Left lung (tissue), 14 donors: ENCODE measurements at places on chromosomes 6 and 20. TPM values are rescaled to one million over a fixed set of nuclear protein-coding genes. Genes with fewer than 3 reads are reported as not detected.
A peak's percentile ranks its signal among the peaks of the same experiment; 100 is the strongest.

Gene OR2J3
- polyA plus RNA-seq = not detected

Gene TCP11
- polyA plus RNA-seq = 0.69 TPM

Gene EYA2
- polyA plus RNA-seq = 1.1 TPM

Gene GRIK2
- 0.66 TPM for polyA plus RNA-seq

Gene TRAPPC3L
- 0.53 TPM for polyA plus RNA-seq

Gene INSM1
- polyA plus RNA-seq = 1.2 TPM

Gene TAF8
- polyA plus RNA-seq = 28.1 TPM

Gene BEND6
- polyA plus RNA-seq = 1.1 TPM

GRCh38 chr6:20877008-20877937 lies 343.0 kb downstream of the CDKAL1 start:
- no peak for DNase-seq
- no peaks in the 10 kb centered on the region for H3K36me3 ChIP-seq
- no peaks in the 10 kb centered on the region for H3K27me3 ChIP-seq
- H3K4me3 ChIP-seq = no peak overlapping the region
- H3K4me1 ChIP-seq = peaks cover 6% of the 10 kb centered on the region

DNA sequence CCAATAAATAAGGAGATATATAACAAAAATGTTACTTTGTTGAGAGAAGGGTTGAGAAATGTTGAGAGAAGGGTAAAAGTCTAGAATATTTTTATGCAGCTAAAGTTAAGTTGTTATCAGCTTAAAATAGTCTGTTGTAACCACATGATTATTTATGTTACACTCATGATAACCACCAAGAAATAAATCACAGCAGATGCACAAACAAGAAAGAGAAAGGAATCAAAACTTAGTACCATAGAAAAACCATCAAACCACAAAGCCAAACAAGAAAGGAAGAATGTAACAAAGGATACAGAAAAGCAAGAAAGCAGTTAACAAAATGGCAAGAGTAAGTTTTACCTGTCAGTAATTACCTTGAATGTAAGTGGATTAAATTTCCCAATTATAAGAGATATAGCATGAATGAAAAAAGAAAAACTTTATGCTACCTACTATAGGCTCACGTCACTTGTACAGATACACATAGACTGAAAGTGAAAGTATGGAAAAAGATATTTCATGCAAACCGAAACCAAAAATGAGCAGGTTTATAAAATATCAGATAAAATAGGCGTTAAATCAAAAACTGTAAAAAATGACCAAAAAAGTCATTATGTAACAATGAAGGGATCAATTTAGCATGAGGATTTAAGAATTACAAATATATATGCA lies 93.6 kb downstream of the STXBP5 start:
- H3K27me3 ChIP-seq = no peaks in the 10 kb centered on the region
- no peaks in the 10 kb centered on the region for H3K4me1 ChIP-seq
- no peak overlapping the region for H3K4me3 ChIP-seq
- no peak for DNase-seq

GRCh38 chr6:51266604-51267003 lies 447.9 kb downstream of the TFAP2B start:
- no peak overlapping the region for H3K4me3 ChIP-seq
- H3K27ac ChIP-seq = no peak overlapping the region
- no peaks in the 10 kb centered on the region for H3K27me3 ChIP-seq
- no peak for DNase-seq
- no peaks in the 10 kb centered on the region for H3K4me1 ChIP-seq

DNA sequence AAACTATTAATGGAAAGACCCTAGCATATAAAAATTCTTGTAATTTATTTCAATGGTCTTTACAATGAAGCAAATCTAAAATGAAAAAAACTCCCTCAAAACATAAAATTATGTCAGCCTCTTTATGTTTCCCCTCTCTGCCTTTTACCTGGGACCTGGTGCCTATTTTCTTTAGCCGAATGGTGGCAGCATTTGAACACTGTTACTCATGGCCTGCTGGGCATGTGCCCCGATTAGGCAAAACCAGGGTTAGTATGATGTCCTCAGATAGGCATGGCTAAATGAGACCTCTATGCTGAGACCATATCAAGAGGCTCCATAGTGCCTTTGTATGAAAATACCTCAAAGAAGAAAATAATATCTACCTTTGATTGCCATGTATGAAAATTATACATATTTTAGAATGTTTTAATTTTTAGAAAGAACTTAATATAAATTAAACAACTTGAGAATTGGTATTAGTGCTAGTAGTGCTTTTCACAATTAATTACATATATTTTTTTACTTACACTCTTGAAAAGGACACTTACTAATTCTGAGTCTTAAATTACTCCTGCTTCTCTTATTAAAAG lies 22.5 kb upstream of the C6orf58 start:
- no peaks in the 10 kb centered on the region for H3K36me3 ChIP-seq
- no peak for DNase-seq
- H3K27me3 ChIP-seq = no peaks in the 10 kb centered on the region
- no peak overlapping the region for H3K27ac ChIP-seq
- no peak overlapping the region for H3K4me3 ChIP-seq
- H3K4me1 ChIP-seq = no peaks in the 10 kb centered on the region

- peaks cover 18% of the 10 kb centered on the region for H3K4me1 ChIP-seq
- DNase-seq = no peak
- no peaks in the 10 kb centered on the region for H3K36me3 ChIP-seq
- H3K27me3 ChIP-seq = no peaks in the 10 kb centered on the region
Observed at GRCh38 chr6:132819405-132820161, 5.2 kb downstream of the RPS12 start.

DNA sequence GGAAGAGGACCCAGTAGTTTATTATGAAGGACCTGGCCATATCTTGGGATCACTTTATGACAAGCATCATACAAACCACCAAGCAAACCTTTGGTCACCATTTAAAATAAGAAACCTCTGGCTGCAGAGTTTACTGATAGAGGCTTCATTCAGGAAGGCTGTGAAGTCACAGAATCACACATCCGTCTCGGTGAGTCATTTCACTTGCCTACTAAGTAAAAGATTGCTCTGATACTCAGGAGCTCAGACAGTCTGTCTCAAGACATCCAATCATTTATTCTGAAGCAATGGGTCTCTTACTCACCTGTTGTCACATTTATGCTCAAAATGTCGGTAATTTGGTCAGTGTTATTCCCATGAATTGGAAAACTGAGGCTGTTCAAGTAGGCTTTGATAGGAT lies 33.7 kb downstream of the ADGRF5 start:
- H3K27ac ChIP-seq = no peak overlapping the region
- H3K4me1 ChIP-seq = no peaks in the 10 kb centered on the region
- H3K36me3 ChIP-seq = peaks cover 3% of the 10 kb centered on the region
- H3K4me3 ChIP-seq = no peak overlapping the region
- no peak for DNase-seq

GRCh38 chr6:130908188-130908587 lies 81.0 kb downstream of the SMLR1 start:
- no peaks in the 10 kb centered on the region for H3K4me1 ChIP-seq
- DNase-seq = no peak
- no peaks in the 10 kb centered on the region for H3K36me3 ChIP-seq
- H3K27ac ChIP-seq = no peak overlapping the region

DNA sequence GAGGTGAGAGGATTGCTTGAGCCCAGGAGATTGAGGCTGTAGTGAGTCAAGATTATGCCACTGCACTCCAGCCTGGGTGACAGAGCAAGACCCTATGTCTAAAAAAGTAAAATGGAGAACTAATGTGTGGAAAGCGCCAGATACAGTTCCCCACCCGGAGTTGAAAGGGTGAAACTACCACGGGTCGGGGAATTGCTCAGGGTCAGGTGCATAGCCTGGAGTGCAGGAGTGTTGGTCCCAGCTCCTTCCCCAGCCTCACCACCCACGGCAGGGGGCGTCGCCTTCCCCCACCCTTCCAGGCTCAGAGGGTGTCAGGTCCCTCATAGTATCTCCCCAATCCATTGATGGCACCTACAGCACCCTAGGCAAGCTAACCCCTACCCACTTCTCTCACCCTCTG lies 26.1 kb downstream of the C20orf203 start:
- no peak overlapping the region for H3K27ac ChIP-seq
- no peaks in the 10 kb centered on the region for H3K36me3 ChIP-seq
- peaks cover 17% of the 10 kb centered on the region for H3K4me1 ChIP-seq
- DNase-seq = no peak
- no peaks in the 10 kb centered on the region for H3K27me3 ChIP-seq
- no peak overlapping the region for H3K4me3 ChIP-seq

- no peak overlapping the region for H3K27ac ChIP-seq
- peaks cover 6% of the 10 kb centered on the region for H3K4me1 ChIP-seq
- peak overlapping the region; percentile 33 for H3K4me3 ChIP-seq
- DNase-seq = peak; percentile 49
- H3K36me3 ChIP-seq = no peaks in the 10 kb centered on the region
Observed at GRCh38 chr20:17227669-17228623, 1.1 kb downstream of the PCSK2 start.

- H3K27me3 ChIP-seq = no peaks in the 10 kb centered on the region
- peaks cover 23% of the 10 kb centered on the region for H3K4me1 ChIP-seq
- H3K4me3 ChIP-seq = peak overlapping the region; percentile 43
- no peaks in the 10 kb centered on the region for H3K36me3 ChIP-seq
- H3K27ac ChIP-seq = peak overlapping the region; percentile 79
Observed at GRCh38 chr6:27830212-27830599, 82.0 kb downstream of the OR2B2 start.

- H3K4me3 ChIP-seq = no peak overlapping the region
- H3K4me1 ChIP-seq = no peaks in the 10 kb centered on the region
- H3K36me3 ChIP-seq = no peaks in the 10 kb centered on the region
- H3K27ac ChIP-seq = no peak overlapping the region
- DNase-seq = no peak
Observed at GRCh38 chr20:55322745-55323144, 682.6 kb downstream of the CBLN4 start.
